Occipital lobe (tissue), 3 donors: ENCODE measurements at places on chromosomes 3 and 15. TPM values are rescaled to one million over a fixed set of nuclear protein-coding genes. Genes with fewer than 3 reads are reported as not detected.

The NLGN1 gene
- total RNA-seq, result 126 TPM

The CRBN gene
- 187 TPM for total RNA-seq

The HDC gene
- not detected for total RNA-seq

The NR1D2 gene
- total RNA-seq, result 41.5 TPM

The GOLGA6D gene
- not detected for total RNA-seq

The ZKSCAN7 gene
- 29.8 TPM for total RNA-seq

The FANCI gene
- total RNA-seq, result 12.6 TPM

The TNFSF10 gene
- 4.7 TPM for total RNA-seq

GRCh38 chr3:196788528-196788927 is 48.9 kb downstream of the PAK2 start:
- DNase-seq, result no peak

GRCh38 chr3:5520237-5520636 is 332.7 kb downstream of the EDEM1 start:
- DNase-seq, result no peak

GRCh38 chr15:32687556-32687955 is 30.2 kb upstream of the GREM1 start:
- no peak for DNase-seq

- DNase-seq, result no peak
Measured at GRCh38 chr3:71791634-71792033, 6.7 kb upstream of the PROK2 start.

GRCh38 chr3:190504354-190505125 is 9.3 kb upstream of the IL1RAP start:
- no peak for DNase-seq

- DNase-seq, result no peak
Measured at GRCh38 chr15:58046467-58046866, 19.0 kb downstream of the ALDH1A2 start.

GRCh38 chr3:155871746-155872158 is 1.3 kb downstream of the GMPS start:
- DNase-seq, result no peak

DNA sequence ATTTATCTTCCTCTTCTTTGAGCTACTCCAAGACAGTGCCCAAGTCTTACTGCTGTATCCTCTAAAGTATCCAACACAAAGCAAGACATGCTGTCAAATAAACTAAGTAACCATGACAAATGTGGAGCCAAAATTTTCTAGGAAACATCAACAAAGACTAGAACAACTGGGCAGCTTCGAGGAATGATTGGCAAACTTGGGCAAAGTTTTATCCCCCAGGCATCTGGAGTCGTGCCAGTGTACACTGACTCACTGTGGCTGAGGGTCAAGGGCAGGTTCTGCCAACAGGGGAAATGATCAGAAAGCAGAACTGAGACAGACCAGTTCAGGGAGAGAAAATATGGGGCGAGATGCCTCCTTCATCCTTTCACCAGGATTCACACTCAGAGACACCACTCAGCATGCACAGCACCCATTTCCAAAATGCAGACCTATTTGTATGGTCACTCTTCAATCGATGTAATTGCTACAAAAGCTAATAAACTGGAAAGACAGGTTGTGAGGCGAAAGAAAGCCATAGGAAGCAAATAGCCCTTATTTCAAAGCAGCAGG is 65.8 kb downstream of the MB21D2 start:
- DNase-seq, result peak; percentile 20

DNA sequence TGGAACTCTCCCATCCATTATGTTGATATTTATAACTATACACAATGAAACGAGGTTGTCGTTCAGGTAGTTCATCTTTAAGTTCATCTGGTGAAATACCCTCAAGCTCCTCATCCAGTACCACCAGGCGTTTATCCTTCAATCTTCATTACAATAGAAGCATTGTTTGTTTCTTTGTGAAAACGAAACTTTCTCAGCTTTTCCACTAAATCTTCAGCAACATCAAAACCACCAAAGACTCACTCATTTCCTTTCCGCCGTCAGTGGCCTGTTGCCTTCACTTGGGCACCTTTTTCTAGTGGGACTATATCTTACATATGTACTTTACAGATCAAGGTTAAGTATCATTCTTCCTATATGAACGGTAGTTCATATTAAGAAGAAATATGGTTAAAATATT is 44.1 kb upstream of the TFG start:
- DNase-seq, result no peak

DNA sequence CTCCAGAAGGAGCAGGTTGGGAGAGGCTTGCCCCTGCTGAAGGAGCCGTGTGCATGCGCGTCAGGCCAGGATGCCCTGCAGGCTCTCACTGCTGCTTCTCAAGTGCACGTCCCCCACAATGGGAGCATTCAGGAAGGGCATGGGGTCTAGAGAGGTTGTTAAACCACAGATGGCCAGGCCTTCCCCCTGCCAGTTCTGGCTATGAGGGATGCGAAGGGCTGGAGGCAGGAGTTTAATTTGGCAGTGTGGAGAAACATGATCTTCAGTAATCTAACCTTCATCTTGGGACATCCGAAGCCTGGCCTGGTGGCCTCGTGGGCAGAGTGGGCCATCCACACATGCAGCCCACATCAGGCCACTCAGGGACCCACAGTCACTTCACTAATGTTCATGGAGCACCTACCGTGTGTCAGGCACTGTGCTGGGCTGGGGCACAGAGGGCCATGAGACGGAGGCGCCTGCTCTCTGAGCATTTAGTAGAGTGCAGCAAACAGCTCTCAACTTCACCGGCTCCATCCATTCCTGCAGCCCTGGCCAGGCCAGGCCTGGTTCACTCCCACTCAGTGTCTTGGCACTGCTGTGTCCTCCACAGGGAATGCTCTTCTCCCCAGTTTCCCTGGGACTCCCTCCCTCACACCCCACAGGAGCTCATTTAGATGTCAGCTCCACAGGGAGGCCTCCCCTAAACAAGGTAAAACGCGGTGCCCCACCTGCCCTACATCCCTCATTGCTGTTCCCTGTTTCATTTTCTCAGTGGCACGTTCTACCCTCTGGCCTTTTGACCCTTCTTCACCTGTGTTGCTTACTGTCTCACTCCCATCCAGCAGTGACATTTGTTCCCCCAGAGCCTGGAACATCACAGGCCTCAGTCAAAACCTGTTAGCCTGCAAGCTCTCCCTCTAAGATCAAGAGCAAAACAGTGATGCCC is 4.0 kb downstream of the CFAP100 start:
- DNase-seq, result no peak

DNA sequence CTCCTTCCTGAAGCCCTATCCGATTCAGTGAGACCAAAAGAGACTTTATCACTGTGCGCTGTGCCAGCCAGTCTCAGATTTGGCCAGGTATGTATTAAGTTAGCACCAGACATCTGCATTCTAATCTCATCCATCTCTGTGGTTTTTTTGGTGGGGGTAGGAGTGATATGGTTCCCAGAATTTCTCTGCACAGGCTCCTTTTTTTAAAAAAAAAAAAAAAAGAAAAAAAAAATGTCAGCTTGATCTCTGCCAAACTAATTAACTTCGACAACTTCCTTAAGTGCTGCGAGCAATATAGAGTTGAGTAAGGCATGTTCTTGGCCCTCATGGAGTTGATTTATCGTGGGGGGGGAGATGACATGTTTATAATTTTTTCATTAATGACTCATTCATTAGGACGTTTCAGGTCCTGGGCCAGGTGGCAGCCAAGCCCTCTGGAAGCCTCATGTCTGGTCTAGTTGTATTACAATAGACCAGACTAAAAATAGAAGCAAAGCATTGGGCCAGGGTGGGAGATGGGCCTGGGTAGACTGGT is 12.9 kb downstream of the SLCO3A1 start:
- no peak for DNase-seq

- DNase-seq, result no peak
Measured at GRCh38 chr3:59456852-59457485, 407.1 kb upstream of the CFAP20DC start.

GRCh38 chr3:18634461-18634860 is 209.3 kb upstream of the SATB1 start:
- DNase-seq, result no peak

DNA sequence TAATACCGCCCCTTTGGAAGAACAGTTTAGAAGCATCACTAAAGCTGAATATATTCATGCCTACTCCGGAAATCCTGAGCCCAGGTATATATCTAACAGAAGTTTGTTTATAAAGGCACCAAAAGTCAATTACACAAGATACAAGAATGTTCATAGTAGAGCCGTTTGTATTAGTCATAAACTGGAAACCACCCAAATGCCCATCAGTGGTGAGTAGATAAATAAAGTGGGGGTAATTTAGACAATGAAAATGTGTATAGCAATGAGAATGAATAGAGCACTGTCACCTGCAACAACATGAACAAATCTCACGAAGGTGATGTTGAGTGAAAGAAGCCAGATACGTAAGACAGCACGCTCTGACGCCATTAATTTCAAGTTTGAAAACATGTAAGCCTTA is 68.3 kb upstream of the GLCE start:
- no peak for DNase-seq

- no peak for DNase-seq
Measured at GRCh38 chr15:46576646-46577395, 942.0 kb downstream of the SQOR start.

- no peak for DNase-seq
Measured at GRCh38 chr3:7728566-7729519, 772.8 kb upstream of the LMCD1 start.

DNA sequence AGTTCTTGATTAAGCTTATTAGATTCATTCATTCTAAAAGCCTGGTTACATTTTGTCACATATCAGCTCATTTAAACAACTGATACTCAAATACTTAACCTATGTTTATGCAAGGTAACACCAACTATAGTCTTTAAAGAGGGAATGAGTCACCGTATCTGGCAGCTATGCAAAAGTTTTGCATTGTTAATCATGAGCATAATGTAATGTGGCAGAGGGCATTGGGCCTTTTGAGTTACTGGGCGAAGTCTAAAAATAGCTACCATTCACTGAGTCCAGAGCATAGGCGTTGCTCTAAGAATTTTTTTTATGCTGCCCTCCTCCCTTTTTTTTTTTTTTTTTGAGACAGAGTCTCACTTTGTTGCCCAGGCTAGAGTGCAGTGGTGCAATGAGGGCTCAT is 277.7 kb upstream of the ZNF717 start:
- DNase-seq, result no peak

GRCh38 chr3:54985856-54986255 is 58.0 kb upstream of the LRTM1 start:
- DNase-seq, result no peak

DNA sequence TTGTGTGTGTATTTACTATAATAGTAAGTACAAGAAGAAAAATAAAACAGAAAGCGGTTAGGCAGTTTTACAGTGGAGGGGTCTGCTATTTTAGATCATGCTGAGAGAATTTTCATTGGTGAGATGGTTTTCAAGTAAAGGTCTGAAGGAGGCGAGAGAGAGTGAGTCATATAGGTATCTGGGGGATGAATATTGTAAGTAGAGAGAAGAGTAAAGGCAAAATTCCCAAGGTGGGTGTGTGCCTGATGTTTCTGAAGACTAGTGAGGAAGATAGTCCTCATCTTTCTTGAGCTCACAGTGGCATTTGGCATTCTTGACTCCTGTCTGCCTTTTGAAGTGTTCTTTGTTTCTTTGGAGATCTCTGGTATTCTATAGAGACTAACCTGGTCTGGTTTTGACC is 38.6 kb downstream of the CRYBG3 start:
- DNase-seq, result no peak

GRCh38 chr3:28252001-28252431 is 10.6 kb downstream of the CMC1 start:
- DNase-seq, result no peak

- DNase-seq, result no peak
Measured at GRCh38 chr3:152331018-152331541, 62.4 kb downstream of the MBNL1 start.

- DNase-seq, result no peak
Measured at GRCh38 chr3:144737281-144737680, 765.7 kb downstream of the DIPK2A start.

GRCh38 chr3:187942658-187943241 is 197.5 kb upstream of the BCL6 start:
- no peak for DNase-seq

DNA sequence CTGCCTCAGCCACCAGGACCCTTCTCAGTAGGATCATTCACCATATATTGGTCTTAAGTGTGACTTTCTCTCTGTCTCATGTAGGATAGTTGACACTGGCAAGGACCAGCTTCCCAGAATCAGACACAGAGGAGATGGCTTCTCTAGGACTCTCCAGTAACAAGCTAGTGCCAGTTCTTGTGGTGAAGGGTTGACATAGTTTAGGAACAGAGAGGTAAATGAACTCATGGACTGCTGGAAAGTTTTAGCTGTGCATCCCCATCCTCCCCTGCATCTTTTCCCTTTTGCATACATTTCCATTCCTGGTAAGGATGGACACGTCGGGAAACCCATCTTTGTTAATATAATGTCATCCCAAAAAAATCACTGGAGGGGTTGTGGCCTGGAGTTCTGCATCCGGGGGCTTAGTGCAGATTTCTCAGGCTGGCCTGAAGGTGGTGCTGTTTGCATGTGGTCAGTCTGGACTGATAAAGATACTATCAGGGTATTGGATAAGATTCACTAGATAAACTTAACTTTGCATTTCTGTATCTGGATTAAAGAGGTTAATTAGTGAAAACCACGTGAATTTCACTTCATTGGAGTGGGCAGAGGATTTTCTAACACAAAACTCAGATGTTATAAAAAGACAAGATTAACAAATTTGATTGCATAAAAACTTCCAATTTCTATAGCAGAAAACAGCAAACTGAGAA is 110.8 kb downstream of the TBC1D2B start:
- DNase-seq, result peak; percentile 26

GRCh38 chr15:51516291-51516690 is 106.3 kb downstream of the DMXL2 start:
- no peak for DNase-seq
